ENCODE measurements at places on chromosomes 3 and 15. TPM values are rescaled to one million over a fixed set of nuclear protein-coding genes. Genes with fewer than 3 reads are reported as not detected.

The GHSR gene
- total RNA-seq = not detected

- no peak overlapping the region for H3K4me3 ChIP-seq
- no peak for DNase-seq
Observed at GRCh38 chr15:37984368-37984767, 49.9 kb downstream of the TMCO5A start.

- H3K4me3 ChIP-seq = no peak overlapping the region
- H3K4me1 ChIP-seq = 0 out of 2 replicates have a peak, but pooled peaks cover 6% of the 10 kb centered on the region
- DNase-seq = peak; percentile 53
- H3K36me3 ChIP-seq = no peaks in the 10 kb centered on the region
- H3K27me3 ChIP-seq = no peaks in the 10 kb centered on the region
Observed at GRCh38 chr3:188133219-188133618, 20.7 kb upstream of the LPP start.

- DNase-seq = no peak
- no peak overlapping the region for H3K27ac ChIP-seq
- H3K4me3 ChIP-seq = no peak overlapping the region
Observed at GRCh38 chr15:48875241-48875960, 2.5 kb upstream of the EID1 start.

DNA sequence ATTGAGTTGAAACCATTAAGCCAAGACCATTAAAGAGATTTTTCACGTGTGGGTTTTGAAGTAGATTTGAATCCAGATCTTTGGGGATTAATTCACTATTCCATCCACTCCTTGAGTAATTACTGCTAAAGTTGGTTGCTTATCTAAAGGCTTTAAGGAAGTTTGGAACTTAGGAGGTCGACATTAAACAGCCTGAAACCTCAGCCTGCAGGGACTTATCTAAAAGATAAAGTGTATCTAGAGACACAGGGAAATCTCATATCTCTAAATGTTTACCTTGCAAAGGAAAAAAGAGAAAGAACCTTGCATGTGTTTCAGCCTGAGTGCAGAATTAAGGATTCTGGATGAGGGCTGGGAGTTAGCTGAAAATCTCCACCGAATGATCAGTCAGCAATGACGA is 158.6 kb downstream of the MEIS2 start:
- H3K27me3 ChIP-seq = no peaks in the 10 kb centered on the region
- no peaks in the 10 kb centered on the region for H3K36me3 ChIP-seq
- no peaks in the 10 kb centered on the region for H3K4me1 ChIP-seq

GRCh38 chr3:146967783-146968182 is 362.6 kb upstream of the PLSCR5 start:
- H3K4me3 ChIP-seq = no peak overlapping the region
- no peak for DNase-seq
- H3K36me3 ChIP-seq = no peaks in the 10 kb centered on the region
- H3K27me3 ChIP-seq = no peaks in the 10 kb centered on the region

Data from PC-3 (cell line).